ENCODE measurements at places on chromosomes 2 and 18.

GRCh38 chr18:78154444-78154843 lies 825.2 kb upstream of the SALL3 start:
- DNase-seq: no peak

DNA sequence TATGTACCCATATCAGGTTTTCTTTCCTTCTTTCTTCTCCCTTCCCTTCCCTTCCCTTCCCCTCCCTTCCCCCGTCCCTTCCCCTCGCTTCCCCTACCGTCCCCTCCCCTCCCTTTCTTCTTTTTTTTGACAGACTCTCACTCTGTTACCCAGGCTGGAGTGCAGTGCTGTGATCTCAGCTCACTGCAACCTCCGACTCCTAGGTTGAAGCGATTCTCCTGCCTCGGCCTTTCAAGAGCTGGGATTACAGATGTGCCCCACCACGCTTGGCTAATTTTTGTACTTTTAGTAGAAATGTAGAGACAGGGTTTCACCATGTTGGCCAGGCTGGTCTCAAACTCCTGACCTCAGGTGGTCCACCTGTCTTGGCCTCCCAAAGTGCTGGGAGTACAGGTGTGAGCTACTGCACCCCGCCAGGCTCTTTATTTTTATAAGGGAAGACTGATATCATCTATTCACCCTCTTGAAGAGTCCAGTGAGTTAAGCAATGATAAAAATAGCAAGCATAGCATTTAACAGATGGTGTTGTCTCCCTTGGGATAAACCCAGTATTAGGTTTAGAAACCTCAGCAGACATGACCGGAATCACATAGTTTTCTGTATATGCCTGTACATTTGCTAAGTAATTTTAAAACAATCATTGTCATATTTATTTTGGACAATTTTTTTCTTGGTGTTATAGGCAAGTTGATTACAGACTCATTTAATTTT lies 888.4 kb downstream of the TRIB2 start:
- DNase-seq: no peak

DNA sequence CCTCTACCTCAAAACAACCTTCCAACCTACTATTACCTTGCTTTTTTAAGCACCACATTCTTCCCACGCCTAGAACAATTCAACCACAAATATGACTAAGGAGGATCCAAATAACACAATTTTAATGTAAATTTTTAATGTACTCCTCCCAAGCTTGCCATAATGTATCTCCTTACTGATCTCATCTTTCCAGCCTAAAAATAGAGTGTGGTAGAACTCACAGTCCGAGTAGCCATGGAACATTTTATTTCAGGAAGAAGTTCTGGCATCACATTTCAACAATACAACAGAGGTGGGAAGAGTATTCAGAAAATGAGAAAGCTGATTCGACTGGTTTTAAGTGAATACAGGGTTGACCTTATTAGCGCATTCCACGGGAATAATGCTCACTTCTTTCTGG lies 15.4 kb downstream of the FEZ2 start:
- DNase-seq: no peak

GRCh38 chr18:46590103-46590502 lies 66.9 kb downstream of the LOXHD1 start:
- no peak for DNase-seq

GRCh38 chr2:168961450-168962229 lies 60.5 kb downstream of the G6PC2 start:
- DNase-seq: peak; percentile 12

DNA sequence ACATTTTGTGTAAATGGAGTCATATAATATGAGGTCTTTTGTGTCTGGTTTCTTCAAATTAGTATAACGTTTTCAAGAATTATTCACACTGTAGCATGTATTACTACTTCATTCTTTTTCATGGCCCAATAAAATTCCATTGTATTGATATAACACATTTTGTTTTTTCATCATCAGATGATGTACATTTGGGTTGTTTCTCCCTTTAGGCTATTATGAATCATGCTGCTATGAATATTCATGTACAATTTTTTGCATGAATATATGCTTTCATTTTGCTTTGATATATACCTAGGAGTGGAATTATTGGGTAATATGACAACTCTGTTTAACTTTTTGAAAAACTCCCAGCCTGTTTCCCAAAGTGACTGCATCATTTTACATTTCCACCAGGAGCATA lies 220.2 kb downstream of the NR4A2 start:
- DNase-seq: no peak

All from stimulated activated CD4-positive, alpha-beta T cell treated with anti-CD3 and anti-CD28 coated beads, Interleukin-1b, Interleukin-23, amount 100 ng/mL, for 1 hour (primary cell).